ENCODE measurements at places on chromosomes 7 and 10.

- DNase-seq, result no peak
Observed at GRCh38 chr10:17088118-17088806, 41.3 kb downstream of the CUBN start.

DNA sequence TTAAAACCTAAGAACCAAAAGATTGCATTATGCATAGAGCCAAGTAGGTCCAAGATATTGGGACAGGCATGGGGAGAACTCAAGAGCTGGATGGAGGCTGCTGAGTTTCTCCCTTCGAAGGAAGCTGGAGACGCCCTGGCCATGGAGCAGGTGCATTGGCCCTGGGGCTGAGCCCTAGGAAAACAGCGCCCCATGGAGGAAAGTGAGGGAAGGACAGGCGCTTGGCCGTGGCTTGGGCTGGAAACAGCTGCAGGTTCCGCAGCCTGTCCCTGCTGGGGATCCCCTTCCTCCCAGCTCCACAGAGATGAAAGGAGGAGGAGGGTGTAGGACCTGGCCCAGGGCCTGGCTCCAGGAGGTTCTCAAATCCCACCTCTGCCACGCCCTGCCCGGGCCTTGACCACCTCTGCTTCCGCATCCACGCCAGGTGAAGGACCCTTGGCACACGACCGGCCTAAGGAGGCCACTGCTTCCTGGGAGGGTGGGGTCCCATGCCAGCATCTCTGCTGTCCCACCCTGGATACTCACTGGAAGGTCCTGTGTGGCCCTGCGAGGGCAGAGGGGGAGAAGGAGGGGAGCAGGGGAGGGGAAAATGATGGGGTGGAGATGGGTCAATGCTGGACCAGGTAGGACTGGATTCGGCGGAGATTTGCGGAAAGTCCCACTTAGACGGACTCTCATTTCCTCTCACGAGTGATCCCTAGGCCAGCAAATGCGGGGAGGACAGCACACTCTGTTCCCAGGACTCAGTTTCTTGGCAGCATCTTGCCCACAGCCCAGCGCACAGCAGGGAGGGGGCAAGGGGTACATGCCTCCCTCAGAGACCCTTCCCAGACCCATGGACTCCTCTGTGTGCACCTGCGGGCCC lies 258.6 kb upstream of the TCERG1L start:
- DNase-seq, result no peak

GRCh38 chr7:122161628-122162027 lies 17.6 kb upstream of the AASS start:
- DNase-seq, result no peak

DNA sequence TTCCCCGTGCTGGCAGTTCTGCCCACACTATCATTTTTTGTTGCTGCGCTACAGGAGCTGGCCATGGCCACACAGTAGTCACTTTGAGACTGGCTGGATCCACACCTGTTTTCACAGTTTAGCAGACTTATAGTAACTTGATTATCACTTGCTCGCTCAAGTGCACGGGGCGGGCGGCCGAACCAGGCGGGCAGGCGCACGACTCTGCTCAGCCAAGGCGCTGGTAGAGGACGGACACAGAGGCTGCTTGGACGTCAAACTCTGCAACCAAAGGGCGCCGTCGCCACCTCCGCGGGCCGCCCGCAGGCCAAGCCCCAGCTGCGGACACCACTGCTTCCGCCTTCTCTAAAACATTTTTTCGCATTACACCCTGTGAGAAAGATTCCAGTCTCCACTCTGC lies 38.4 kb upstream of the PHYHIPL start:
- no peak for DNase-seq

- no peak for DNase-seq
Observed at GRCh38 chr10:27893358-27893954, 105.4 kb downstream of the ODAD2 start.

GRCh38 chr7:68245688-68246087 lies 1249.1 kb downstream of the TYW1 start:
- no peak for DNase-seq

GRCh38 chr10:30182191-30183054 lies 123.0 kb upstream of the JCAD start:
- DNase-seq, result no peak

DNA sequence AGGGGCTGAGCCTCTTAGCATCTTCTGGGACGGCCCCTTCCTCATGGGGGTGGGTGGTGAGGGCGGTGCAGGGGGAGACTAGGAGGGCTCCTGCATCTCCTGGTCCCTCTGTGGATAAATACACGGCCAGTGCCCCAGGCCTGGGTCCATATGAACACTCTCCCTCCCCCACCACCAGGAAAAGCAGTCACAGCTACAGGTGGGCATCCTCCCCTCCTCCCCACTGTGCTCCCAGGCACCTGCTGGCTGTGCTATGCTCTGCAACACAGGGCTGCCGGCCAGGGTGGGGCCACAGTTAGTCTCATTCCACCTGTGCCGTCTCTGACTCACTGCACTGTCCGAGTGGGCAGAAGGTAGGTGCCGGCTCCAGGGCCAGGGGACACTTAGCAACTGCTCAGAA lies 87.3 kb upstream of the INSIG1 start:
- DNase-seq, result no peak

GRCh38 chr7:11988186-11988585 lies 156.2 kb upstream of the THSD7A start:
- no peak for DNase-seq

DNA sequence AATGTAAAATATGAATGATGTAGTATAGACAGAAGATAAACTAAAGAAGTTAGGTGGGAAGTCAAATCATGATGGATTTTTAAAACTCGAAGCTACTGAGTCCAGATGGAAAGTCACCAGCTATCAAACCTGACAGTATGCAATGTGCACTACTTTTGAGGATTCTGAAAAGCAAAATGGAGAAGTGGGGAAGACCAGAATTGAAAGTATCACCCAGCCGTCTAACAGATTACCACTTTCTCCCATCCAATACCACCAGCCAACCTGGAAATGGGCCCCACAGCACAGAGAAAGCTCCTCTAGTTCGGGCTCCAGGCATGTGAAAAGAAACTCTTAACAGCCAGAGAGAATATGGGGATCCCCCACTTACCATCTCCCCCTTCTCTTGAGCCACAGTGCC lies 67.9 kb upstream of the SRRM3 start:
- no peak for DNase-seq

DNA sequence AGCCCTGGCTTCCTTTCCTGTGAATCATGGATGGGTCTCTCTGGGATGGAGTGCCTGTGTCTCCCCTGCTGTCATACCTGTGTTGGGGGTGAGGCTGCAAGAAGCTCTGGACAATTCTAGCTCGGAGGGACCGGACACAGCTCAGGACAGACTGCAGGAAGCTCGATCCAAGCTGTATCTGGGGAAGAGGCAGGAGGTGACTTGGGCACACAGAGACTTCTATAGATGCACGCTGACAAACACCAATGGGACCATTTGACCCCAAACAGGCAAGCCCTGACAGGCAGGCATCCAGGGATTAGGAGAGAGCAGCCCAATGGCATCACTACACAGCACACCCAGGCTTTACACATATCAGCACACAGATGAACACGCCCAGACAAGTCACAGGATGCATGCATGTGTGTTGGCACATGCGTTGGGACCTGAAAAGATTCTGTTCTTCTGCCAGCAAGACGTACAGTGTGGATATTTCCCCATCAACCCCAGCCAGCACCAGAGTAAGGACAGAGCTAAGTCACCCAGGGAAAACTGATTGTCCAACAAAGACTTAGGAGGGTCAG lies 4.5 kb downstream of the LLCFC1 start:
- DNase-seq, result no peak

- DNase-seq, result peak; percentile 35
Observed at GRCh38 chr10:44310762-44311562, 73.9 kb downstream of the CXCL12 start.

- DNase-seq, result no peak
Observed at GRCh38 chr10:480498-480927, 209.0 kb downstream of the DIP2C start.

- no peak for DNase-seq
Observed at GRCh38 chr7:41763626-41764025, 60.7 kb upstream of the INHBA start.
